CD4-positive, alpha-beta memory T cell (primary cell): ENCODE measurements at places on chromosomes 7 and 10. TPM values are rescaled to one million over a fixed set of nuclear protein-coding genes. Genes with fewer than 3 reads are reported as not detected.

Gene CFAP70
- total RNA-seq = 3.8 TPM

Gene GPR146
- 8.8 TPM for total RNA-seq

Gene HOXA2
- total RNA-seq = not detected

Gene CALML5
- total RNA-seq = not detected

Gene VWA2
- not detected for total RNA-seq

Gene GIMAP7
- total RNA-seq = 464 TPM

Gene CLDN4
- total RNA-seq = not detected

Gene CPEB3
- total RNA-seq = 3.4 TPM

Gene ASZ1
- total RNA-seq = not detected

Gene PKD1L1
- total RNA-seq = 0.73 TPM

Gene NANOS1
- 0.64 TPM for total RNA-seq

Gene FOXI2
- total RNA-seq = not detected

Gene ARHGAP21
- 28.0 TPM for total RNA-seq

Gene NEUROD6
- total RNA-seq = not detected

Gene ADAM8
- 90.3 TPM for total RNA-seq

Gene CLDN3
- not detected for total RNA-seq

Gene SEPHS1
- total RNA-seq = 30.6 TPM

Gene TMEM270
- not detected for total RNA-seq

Gene CLCN1
- total RNA-seq = not detected

Gene SFXN2
- total RNA-seq = 21.7 TPM

Gene TFPI2
- not detected for total RNA-seq

Gene ZC3HAV1L
- total RNA-seq = 4.6 TPM

Gene RBP3
- not detected for total RNA-seq

Gene CLEC2L
- total RNA-seq = not detected

Gene NKX6-2
- not detected for total RNA-seq

Gene CHRM2
- total RNA-seq = not detected

Gene HTR7
- not detected for total RNA-seq

Gene NCOA4
- 71.1 TPM for total RNA-seq

Gene DRGX
- not detected for total RNA-seq

Gene CYP2C19
- 0.22 TPM for total RNA-seq

Gene DCLRE1A
- total RNA-seq = 4.5 TPM

Gene GIMAP1
- 93.7 TPM for total RNA-seq

Gene SEMA3E
- total RNA-seq = not detected

Gene CCAR1
- total RNA-seq = 96.3 TPM

Gene MBL2
- not detected for total RNA-seq

Gene HOXA7
- total RNA-seq = not detected

Gene GPR141
- total RNA-seq = not detected

Gene PNLIPRP1
- total RNA-seq = not detected

Gene BCCIP
- total RNA-seq = 40.7 TPM

Gene MBLAC1
- 6.4 TPM for total RNA-seq
